DMS79 (cell line): ENCODE measurements at places on chromosomes 4 and X.
A peak's percentile ranks its signal among the peaks of the same experiment; 100 is the strongest.

DNA sequence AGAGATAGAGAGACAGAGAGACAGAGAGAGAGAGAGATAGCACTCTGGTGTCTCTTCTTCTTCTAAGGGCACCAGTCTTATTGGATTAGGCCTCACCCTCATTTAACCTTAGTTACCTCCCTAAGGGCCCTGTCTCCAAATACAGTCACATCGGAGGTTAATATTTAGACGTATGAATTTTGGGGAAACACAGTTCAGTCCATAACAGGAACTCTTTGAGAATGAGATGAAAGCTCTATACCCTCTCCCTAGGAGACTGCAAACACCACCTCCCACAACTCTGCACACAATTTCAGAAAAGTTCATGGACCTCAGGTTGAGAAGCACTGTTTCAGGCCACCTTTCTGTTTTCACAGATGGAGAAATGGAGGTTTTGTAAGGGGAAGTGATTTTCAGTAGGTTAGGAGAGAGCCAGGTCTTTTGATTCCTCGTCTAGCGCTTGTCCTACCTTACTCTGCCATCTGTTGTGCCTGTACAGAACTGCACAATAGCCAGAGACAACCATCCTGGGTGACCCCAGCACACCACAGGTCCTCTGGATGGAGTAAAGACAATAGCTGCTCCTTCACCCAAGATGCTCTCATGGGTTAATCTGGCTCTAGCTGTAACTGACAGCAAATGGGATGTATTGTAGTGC is 16.9 kb upstream of the LOC101059915 start:
- no peak for DNase-seq

- no peak for DNase-seq
Measured at GRCh38 chr4:48167538-48168263, 33.7 kb upstream of the TXK start.

DNA sequence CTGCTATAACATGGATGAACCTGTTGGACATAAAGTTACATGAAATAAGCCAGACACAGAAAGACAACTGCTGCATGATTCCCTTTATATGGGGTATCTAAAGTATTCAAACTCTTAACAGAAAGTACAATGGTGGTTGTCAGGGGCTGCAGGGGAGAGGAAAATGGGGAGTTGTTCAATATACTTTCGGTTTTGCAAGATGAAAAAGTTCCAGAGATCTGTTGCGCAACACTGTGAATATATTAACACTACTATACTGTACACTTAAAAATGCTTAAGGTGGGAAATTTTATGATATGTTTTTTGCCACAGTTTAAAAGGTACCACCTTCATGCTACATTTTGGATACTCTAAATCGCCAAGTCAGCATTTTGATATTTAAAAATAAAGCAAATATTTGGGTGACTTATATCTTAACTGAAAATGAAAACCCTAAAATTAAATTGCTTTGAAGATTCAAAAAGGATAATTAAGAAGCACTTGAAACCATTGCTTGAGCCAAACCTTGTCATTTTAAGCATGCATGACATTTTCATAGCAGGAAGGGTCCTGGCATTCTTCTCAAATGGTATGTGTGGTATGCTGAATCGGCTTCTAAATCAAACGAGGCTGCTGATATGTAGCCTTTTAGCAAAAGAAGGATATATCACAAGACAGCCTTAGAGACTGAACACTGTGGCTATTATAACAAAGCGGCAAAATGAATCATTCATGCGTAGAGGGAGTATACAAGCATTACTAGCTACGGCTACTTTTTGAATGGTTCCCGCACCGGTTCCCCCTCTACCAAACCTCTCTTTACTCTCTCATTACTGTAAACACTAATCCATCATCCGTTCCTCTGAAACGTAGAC is 607.1 kb upstream of the DIPK2B start:
- DNase-seq = no peak

DNA sequence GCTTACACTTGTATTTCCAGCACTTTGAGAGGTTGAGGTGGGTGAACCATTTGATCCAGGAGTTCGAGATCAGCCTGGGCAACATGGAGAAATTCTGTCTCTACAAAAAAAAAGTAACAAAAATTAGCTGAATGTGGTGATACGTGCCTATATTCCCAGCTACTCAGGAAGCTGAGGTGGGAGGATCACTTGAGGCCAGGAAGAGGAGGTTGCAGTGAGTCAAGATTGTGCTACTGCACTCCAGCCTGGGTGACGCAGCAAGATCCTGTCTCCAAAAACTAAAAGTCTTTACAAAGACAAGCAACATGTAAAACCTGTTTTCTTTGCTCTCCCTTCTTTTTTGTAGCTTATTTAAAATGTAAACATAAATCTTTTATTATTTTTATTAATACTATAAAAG is 1156.1 kb downstream of the FAT4 start:
- DNase-seq = no peak

DNA sequence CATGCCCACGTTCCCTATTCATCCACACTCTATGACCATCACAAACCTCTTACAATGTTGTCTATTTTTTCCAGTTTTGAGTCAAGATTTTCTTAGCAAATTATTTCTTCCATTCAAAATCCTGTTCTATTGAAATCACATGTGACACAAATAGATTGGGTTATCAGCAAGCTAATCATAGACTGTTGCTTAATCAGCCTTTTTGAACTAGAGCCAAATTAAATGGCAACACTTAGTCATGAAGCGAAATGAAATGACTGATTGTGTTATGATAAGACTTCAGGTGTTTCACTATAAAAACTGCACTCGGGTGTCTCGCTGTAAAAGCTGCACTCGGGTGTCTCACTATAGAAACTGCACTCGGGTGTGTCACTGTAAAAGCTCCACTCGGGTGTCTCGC is 890.0 kb upstream of the FRG1 start:
- no peak for DNase-seq

- no peak for DNase-seq
Measured at GRCh38 chr4:69601065-69601464, 38.4 kb downstream of the UGT2A2 start.

- DNase-seq = no peak
Measured at GRCh38 chr4:108313546-108314339, 145.0 kb upstream of the LEF1 start.

DNA sequence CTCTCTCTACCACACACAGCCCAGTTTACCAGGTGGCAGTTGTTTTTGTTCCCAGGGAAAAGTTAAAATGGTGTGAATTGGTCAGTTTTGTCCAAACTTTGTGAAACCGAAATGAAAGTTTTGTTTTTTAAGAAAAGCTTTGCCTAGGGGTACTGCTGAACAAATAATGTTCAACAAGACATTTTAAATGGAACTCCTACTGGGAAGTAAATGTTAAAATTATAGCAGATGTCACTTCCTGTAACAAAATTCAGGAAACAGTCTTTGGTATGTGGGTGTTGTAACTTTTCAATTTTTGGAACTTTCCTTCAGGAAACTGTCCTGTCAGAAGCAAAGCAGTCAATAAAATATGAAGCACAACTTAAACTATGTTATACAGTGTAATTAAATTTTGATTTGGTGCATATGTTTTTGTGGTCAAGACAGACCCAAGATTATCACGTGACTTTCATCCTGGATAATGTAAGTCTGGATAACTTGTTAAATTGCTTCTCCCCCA is 79.5 kb downstream of the AFF1 start:
- DNase-seq = no peak

DNA sequence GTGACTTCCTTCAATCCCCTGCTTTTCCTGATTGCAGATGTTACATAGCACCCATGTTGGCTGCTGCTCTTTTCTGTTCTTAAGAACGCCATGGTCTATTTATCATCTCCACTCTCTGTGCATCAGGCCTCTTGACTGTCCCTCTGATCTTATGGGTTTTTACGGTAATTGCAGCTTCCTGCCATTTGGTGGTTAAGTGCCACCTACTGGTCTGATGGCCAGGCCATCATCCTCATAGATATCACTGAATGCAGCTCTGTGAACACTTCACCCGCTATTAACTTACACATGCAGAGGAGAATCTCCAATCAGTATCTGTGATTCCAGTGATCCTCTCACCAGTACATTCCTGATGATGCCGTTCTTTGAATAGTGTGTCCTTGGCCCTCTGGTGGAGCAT is 382.4 kb downstream of the TRAM1L1 start:
- DNase-seq = no peak

GRCh38 chrX:75156531-75156945 is 455 bp upstream of the ABCB7 start:
- DNase-seq = no peak

- no peak for DNase-seq
Measured at GRCh38 chrX:129493643-129494042, 29.6 kb downstream of the SMARCA1 start.

GRCh38 chr4:116664198-116664597 is 421.2 kb downstream of the TRAM1L1 start:
- no peak for DNase-seq

DNA sequence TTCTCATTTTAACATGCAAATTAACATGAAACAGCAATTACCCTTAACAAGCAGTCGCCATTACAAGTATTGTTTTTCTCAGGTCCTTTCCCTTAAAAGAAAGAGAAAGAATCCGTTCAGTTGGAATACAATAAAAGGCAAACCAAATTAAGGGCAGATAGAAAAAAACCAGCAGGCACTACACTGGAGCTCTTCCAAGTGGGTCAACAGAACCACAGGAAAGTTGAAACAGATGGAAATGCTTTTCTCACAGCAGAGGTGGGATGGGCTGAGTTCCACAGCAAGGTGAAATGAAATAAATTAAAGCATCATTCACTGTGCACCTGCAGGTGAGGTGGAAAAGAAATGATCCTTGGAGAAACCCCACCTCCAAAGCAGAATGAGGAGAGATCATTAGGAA is 102.6 kb downstream of the APBB2 start:
- no peak for DNase-seq

DNA sequence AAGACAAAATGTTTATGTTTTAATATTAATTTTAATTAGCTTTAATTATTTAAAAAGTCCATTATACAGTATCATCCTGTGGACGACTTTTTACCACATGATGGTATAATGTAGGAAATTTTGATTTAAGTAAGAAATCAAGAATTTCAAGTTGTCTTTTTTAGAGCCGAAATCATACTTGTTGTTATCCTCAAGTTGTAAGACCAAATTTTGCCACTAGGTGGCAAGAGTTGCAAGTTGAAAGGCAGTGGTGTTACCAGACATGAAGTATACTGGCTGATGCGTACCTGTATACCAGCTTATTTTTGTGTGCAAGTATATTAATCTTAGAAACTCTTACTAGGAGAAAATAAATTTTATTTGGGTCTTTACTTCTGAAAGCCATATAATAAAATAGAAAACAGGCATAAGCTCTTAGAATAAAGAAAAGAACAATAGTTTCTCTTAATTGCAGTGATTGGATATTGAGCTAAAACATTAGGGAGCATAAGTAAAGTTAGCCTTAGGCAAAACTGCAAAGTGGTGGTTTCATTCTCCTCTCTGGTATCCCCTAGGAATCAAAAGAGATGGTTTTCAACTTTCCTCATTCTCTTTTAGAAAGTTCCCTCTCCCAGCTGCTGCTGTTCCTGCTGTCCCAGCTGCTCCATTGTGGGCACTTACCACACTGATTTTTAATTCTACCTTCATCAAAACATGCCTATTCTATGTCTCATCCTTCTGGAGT is 118.0 kb upstream of the WDFY3 start:
- DNase-seq = peak; percentile 18

- DNase-seq = no peak
Measured at GRCh38 chrX:114583646-114584374, at the start of gene HTR2C. Gene HTR2C, plus strand, starts transcription at chrX:114584086. Its CDS starts 142,851 bp downstream, at chrX:114726937.

GRCh38 chr4:83074086-83074704 is 39.2 kb downstream of the COPS4 start:
- DNase-seq = peak; percentile 5

GRCh38 chrX:17433965-17434364 is 59.0 kb downstream of the NHS start:
- no peak for DNase-seq

DNA sequence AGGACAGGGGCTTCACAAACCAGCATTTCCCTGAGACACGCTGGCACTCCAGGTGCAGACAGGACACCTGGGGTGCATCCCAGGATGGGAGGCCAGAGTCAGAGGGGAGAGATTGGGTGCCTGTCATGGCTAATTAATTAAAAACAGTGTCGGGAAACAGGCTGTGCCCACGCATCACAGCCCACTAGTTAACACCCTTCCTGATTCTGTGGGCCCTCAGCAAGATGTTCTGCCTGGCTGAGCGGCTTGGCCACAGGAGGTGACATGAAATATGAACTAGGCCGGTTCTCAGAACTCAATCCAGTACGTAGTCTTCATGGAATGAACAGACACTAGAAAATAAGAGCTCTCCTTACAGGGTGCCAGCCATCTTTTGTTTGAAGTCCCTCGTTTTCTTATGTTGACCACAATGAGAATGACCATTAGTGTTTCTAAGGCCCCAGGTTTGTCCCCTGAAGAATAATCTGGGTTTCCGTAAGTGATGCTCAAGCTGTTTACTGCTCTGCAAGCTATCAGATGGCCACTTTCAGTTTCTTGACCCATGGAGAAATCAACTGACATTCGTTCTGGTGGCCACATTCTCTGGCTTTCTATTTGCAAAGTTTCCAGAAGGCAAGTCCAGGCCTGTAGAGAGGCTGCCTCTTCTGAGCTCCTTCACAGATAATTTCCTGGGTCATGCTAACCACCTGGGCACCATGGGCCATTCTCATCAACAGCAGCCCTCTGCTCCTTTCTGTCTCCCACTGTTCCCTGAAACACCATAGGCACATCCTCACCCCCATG is 72.3 kb downstream of the SLC34A2 start:
- DNase-seq = peak; percentile 56

DNA sequence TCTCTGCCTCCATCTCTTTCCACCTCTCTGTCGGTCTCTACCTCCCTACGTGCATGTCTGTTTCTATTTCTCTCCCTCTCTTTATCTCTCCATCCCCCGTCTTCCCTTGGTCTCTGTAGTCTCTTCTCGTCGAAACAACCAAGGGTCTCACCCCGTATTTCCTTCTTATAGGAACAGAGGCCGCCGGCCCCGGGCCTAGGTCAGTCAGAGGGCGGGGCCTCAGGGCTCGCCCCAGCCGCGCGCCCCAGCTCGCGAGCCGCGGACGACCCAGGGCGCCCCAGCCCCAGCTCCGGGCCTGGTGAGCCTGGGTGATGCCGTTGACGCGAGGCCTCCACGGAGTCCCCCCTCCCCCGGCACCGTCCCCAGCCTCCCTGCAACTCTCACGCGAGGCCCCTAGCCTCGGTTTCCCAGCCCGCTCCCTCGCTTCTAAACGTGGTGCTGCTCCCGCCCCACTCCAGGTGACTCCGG is 6.6 kb downstream of the TIMM17B start:
- no peak for DNase-seq

DNA sequence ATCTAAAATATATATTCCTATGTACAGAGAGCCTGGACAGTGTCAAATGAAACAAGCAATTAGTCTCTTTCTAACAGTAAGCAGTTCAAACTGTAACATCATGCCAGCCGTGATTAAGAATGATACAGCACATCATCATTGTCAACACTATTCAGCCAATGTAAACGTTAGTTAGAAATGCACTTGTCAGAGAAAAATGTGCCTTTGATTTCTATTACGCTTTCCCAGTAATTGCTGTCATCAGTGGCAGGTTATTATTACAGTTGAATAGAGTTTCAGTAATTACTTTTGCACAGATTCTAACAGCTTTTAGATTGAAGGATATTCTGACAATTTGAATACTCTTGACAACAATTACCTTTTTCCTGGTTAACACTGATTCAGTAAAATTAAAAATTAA is 1007.1 kb downstream of the SH3BGRL start:
- no peak for DNase-seq
